Effector memory CD4-positive, alpha-beta T cell (primary cell): ENCODE measurements at places on chromosomes 12 and 14.

- DNase-seq, result no peak
Measured at GRCh38 chr14:68652433-68652690, 140.5 kb downstream of the ZFP36L1 start.

GRCh38 chr12:58268069-58268468 lies 326.7 kb downstream of the ATP23 start:
- DNase-seq, result no peak

- no peak for DNase-seq
Measured at GRCh38 chr14:65303899-65304222, 108.7 kb upstream of the FUT8 start.

GRCh38 chr14:72636094-72636493 lies 257.8 kb downstream of the DPF3 start:
- no peak for DNase-seq

- DNase-seq, result no peak
Measured at GRCh38 chr12:67697443-67697842, 48.9 kb downstream of the DYRK2 start.

DNA sequence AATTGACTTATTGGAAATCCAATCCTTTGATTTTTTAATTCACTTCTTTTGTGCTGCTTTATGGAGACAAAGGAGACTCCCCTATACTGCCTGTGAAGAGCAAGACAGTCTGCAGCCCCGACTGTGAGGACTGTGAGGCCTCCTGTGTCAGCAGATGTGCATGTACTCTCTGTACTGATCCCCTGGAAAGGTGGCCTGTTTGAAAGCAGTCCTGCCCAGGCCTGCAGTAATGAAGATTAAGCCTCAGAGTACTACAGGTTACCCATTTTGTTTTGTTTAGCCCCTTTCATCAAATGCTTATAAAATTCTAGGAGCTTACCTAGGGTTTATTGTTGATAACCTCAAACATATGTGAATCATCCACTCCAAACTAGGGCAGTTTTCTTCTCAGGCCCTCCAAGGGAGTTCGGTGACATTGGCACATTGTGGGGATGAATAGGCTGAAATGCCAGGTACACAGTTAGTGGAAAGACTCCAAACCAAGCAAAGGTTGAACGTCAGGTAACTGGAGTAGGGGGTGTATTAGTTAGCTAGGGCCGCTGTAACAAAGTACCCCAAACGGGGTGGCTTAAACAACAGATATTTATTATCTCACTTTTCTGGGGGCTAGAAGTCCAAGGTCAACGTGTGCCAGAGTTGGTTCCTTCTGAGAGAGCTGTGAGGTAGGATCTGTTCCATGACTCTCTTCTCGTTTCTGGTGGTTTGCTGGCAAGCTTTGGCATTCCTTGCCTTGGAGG lies 208.7 kb upstream of the BCL2L14 start:
- no peak for DNase-seq

DNA sequence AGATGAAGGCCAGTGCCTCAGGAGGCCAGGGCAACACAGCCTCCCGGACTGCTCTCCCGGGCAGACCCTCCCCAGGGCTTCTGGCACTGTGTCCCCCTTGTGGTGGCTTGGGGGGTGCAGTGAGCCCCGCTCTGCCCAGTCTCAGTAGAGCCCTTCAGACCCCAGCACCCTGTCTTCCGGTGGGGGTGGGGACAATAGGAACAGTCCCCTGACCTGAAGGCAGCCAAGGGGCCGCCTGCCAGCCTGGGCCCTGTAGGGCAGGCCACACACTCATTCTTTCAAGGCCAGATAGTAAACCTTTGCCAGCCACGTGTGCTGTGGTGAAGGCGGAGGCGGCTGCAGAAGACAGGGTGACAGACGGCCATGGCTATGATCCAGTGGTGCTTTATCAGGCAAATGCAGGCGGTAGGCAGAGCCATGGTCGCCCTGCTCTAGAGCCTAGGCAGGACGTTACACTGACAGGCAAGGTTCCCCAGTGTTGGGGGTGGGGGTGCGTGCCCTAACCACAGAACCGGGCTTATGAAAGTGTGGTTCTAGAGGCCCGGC lies 15.0 kb downstream of the ZFYVE21 start:
- no peak for DNase-seq

DNA sequence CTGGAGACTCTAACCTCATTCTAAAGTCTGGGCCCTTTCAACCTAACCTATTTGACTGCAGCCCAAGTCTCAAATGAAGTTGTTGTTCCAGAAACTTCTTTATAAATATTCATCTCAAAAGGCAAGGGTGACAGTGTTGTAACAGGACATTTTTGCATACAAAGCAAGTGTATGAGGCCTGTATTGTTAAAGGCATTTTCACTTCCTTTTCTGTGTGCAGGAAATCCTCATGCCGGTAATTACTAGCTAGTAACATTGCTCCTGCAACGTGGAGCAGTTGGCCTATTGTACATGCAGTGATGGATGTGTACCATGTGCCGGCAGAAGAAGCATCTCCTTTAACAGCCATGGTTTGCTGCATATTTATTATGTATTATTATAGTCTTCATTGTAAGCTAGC lies 156.5 kb upstream of the RMST start:
- no peak for DNase-seq

GRCh38 chr12:80845639-80846038 lies 92.1 kb downstream of the LIN7A start:
- DNase-seq, result no peak

DNA sequence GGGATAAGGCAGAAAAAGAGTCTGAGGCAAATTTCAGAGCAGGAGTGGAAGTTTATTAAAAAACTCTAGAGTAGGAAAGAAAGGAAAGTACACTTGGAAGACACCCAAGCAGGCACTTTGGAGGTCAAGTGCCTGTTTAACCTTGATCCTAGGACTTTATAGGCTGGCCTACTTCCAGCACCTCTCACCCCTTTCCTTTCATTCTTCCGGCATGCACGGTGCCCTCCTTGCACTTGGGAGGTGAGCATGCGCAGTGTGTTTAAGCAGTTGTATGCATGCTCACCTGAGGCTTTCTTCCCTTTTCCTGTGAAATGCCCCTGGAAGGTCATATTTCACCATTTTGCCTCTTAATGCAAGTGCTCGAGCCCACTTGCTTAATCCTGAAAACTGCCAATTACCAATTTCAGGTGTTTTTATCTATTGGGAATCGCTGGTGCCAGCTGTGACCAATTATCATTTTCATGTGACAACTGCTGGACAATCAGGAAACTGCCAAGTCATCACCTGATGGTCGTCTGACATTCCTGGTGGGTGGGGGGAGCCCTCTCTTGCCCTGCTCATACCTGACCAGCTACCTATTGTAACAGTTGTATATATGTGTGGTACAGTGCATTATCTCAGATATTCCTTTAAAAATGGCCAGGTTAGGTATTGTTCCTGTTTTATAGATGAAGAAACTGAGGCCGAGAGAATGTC lies 53.5 kb downstream of the SUDS3 start:
- no peak for DNase-seq

GRCh38 chr14:24613241-24613640 lies 3.8 kb upstream of the GZMH start:
- DNase-seq, result no peak

GRCh38 chr14:73227812-73228781 lies 9.2 kb upstream of the PAPLN start:
- DNase-seq, result no peak

- no peak for DNase-seq
Measured at GRCh38 chr14:27881646-27882045, 884.9 kb upstream of the FOXG1 start.

GRCh38 chr14:64159588-64159987 lies 134.6 kb downstream of the ESR2 start:
- DNase-seq, result no peak

GRCh38 chr12:52232203-52232673 lies 805 bp upstream of the KRT7 start:
- no peak for DNase-seq
